Activated CD4-positive, alpha-beta T cell treated with anti-CD3 and anti-CD28 coated beads for 36 hours (primary cell): ENCODE measurements at places on chromosomes 2 and 18.

DNA sequence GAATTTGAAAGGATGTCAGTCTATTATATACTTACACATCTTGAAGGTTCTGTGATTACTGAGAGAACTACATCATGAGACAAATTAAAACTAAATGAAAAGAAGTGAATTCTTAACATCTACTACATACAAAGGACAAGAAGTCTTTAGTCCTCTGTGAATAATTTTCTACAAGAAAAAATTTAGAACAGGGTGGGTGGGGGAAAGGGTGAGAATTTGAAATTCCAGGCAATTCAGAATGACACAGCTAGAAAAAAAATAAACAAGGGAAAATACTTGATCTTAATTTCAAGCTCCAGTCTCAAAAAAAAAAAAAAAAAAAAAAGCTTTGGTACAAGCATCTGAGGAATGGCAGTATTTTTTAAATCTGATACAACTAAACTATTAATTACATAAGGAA is 15.5 kb downstream of the CUL3 start:
- DNase-seq, result no peak
- H3K4me3 ChIP-seq, result no peak overlapping the region
- no peaks in the 10 kb centered on the region for H3K27me3 ChIP-seq

- peaks cover 10% of the 10 kb centered on the region for H3K36me3 ChIP-seq
- H3K4me3 ChIP-seq, result peak overlapping the region; percentile 61
- no peaks in the 10 kb centered on the region for H3K27me3 ChIP-seq
- H3K4me1 ChIP-seq, result peaks cover 89% of the 10 kb centered on the region
Observed at GRCh38 chr2:96156011-96156820, 11.0 kb upstream of the DUSP2 start.

GRCh38 chr2:223918671-223919134 is 26.4 kb downstream of the WDFY1 start:
- no peak overlapping the region for H3K27ac ChIP-seq
- no peak overlapping the region for H3K4me3 ChIP-seq
- peaks cover 21% of the 10 kb centered on the region for H3K4me1 ChIP-seq

GRCh38 chr2:69625078-69625795 is 18.3 kb downstream of the AAK1 start:
- no peak overlapping the region for H3K4me3 ChIP-seq
- H3K4me1 ChIP-seq, result peaks cover 15% of the 10 kb centered on the region
- DNase-seq, result peak; percentile 45
- peaks cover 12% of the 10 kb centered on the region for H3K36me3 ChIP-seq
- H3K27me3 ChIP-seq, result no peaks in the 10 kb centered on the region
- H3K27ac ChIP-seq, result no peak overlapping the region

- DNase-seq, result peak; percentile 18
- H3K4me1 ChIP-seq, result peaks cover 4% of the 10 kb centered on the region
- peaks cover 6% of the 10 kb centered on the region for H3K36me3 ChIP-seq
- H3K27me3 ChIP-seq, result no peaks in the 10 kb centered on the region
- no peak overlapping the region for H3K27ac ChIP-seq
- peak overlapping the region; percentile 22 for H3K4me3 ChIP-seq
Observed at GRCh38 chr2:241901500-241902351, 32.2 kb downstream of the RTP5 start.

DNA sequence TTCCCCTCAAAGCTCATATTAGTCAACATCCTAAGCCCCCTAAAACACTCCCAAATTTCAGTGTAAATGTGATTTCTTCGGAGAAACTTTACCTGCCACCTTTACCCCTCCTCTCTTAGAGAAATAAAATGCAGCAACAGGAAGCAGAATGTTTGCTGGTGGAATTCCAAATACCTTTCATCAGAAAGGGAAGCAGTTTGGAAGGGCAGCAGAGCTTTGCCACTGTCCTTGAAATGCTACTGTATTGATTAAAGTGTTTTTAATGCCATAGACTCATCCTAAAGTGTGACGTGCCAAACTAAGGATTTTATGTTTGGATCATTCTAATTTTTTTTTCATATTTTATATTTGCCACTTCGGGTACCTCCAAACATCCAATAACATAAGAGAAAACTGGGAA is 480.1 kb downstream of the NRXN1 start:
- H3K27ac ChIP-seq, result no peak overlapping the region
- H3K36me3 ChIP-seq, result no peaks in the 10 kb centered on the region
- H3K4me3 ChIP-seq, result no peak overlapping the region

- no peaks in the 10 kb centered on the region for H3K36me3 ChIP-seq
- H3K27ac ChIP-seq, result no peak overlapping the region
- H3K4me3 ChIP-seq, result no peak overlapping the region
- no peaks in the 10 kb centered on the region for H3K4me1 ChIP-seq
- H3K27me3 ChIP-seq, result peaks cover 2% of the 10 kb centered on the region
Observed at GRCh38 chr2:154392256-154392655, 306.2 kb upstream of the KCNJ3 start.

DNA sequence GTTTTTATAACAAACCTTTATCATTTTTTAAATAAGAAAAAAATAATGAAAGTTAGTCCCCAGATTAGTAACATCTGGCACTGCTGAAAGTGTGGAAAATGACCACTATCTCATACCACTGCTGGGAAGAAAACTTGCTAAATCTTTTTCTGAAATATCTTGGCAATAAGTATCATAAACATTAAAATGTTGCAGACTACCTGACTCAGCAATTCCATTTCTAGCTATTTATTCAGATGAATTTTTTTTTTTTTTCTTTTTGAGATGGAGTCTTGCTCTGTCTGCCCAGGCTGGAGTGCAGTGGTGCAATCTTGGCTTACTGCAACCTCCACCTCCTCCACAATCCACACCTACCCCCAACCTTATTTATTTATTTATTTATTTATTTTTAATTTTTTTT is 35.3 kb upstream of the SOS1 start:
- DNase-seq, result no peak
- H3K4me3 ChIP-seq, result no peak overlapping the region
- no peaks in the 10 kb centered on the region for H3K36me3 ChIP-seq
- no peak overlapping the region for H3K27ac ChIP-seq

DNA sequence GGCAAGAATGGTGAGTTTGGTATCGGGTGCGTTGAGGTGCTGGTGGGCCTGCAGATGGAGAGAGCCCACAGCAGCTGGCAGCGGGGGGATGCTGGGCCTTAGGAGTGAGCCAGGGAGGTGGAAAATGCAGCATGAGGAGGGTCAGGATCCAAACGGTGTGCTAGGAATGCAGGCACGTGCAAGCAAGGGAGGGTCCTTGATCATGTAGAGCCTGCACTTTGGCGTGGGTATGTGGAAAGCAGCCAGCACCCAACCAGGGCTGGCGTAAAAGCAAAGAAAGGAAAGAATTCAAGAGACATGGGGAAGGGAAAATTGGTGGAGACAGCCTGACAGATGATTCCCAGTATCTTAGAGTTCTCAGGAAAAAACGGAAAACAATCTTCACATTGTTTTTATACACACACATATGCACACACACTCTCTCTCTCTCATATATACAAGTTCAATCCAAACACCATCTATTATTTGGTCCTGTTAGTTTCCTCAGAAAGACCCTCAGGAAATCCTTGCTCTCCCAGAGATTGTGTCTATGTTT is 46.3 kb downstream of the LTBP1 start:
- H3K4me1 ChIP-seq, result no peaks in the 10 kb centered on the region
- H3K4me3 ChIP-seq, result no peak overlapping the region
- no peaks in the 10 kb centered on the region for H3K36me3 ChIP-seq
- H3K27ac ChIP-seq, result no peak overlapping the region
- no peak for DNase-seq
- peaks cover 12% of the 10 kb centered on the region for H3K27me3 ChIP-seq

DNA sequence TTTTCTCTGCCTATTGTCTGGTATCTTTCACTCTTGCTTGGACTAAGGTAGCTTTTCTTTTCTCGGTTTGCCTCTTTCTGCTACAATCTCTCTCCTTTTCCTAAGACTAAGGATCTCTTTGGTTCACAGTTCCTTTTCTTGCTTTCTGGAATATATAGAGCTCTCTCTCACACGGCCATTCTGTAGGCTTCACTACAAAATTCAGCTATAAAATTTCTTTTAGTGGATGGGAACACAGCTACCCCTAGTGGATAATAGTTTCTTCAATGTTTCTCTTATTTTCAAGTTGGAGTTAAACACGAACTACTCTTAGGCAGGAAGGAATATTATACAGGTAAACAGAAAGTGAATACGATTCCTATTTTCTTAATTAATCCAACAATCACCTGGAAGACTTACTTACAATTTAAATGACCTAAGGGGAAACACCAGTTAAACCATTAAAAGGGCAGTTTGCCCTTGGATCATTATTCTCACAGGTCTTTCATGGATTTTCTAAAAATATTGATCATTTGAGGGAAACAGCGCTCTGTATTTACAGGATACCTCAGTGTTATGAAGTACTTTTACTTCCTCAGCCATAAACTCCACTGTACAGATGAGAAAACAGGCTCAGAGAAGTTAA is 140.5 kb downstream of the LRP2 start:
- no peaks in the 10 kb centered on the region for H3K4me1 ChIP-seq
- H3K36me3 ChIP-seq, result no peaks in the 10 kb centered on the region
- no peak for DNase-seq

DNA sequence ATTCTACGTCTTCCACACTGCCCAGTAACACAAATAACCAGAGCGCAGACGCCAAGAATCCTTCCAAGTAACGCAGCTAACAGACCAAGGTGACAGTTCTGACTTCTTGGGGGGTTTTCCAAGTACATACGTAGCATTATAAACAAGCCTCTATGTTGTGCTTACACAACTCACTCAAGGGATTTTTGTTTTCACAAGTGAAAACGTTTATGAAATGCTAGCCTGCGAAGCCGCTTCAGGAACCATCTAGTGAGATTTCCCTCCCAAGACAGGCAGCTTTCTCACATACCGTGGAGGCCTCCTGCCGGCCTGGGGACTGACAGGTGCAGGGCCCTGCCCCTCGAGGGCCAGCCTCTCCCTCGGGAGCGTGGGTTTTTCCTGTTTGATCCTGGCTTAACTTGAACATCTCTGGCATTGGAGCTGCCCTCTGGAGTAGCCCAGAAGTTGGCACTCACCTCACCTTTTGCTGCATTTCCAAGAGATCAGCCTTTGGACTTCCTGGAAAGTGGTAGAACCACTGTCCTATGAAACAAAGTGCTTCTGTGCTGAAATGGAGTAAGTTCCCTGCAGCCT is 151.1 kb downstream of the MBP start:
- H3K27me3 ChIP-seq, result no peaks in the 10 kb centered on the region
- H3K27ac ChIP-seq, result no peak overlapping the region
- H3K4me3 ChIP-seq, result no peak overlapping the region
- peaks cover 5% of the 10 kb centered on the region for H3K36me3 ChIP-seq
- H3K4me1 ChIP-seq, result no peaks in the 10 kb centered on the region
- no peak for DNase-seq
